ENCODE measurements at places on chromosomes 1 and 21. TPM values are rescaled to one million over a fixed set of nuclear protein-coding genes. Genes with fewer than 3 reads are reported as not detected.

DNA sequence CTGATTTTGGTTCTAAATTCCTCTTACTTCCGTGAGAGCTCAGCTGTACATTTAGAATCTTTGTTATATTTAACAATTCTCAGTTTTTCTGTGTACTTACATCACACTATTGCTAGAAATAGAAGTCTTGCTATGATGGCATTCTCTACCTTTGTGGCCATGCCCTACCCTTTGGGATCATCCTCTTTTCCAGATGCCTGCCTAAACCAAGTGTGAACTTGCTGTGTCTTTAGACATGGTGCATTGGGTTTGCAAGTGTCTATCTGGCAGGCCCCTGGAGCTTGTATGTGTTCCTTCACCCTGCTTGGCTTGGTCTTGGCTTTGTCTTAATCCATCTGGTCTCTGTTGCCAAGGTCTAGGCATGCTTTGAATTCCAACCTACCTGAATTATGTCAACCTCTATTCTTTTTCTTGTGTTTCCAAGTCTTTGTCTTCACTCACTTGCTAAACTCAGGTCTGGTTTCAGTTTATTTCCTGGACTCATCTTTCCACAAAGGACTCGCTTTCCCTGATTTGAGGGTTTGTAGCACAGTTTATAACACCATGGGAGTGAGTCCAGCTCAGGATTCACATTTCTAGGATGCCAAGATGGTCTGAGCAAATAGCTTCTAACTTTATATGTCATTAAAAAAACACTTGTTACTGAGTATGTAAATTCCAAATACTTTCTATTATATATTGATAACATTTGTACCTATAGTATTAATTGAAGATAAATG lies 20.6 kb upstream of the APOBEC4 start:
- H3K27ac ChIP-seq = no peak overlapping the region
- H3K27me3 ChIP-seq = no peaks in the 10 kb centered on the region
- H3K4me3 ChIP-seq = no peak overlapping the region
- DNase-seq = no peak
- no peaks in the 10 kb centered on the region for H3K4me1 ChIP-seq

- no peaks in the 10 kb centered on the region for H3K27me3 ChIP-seq
- H3K4me1 ChIP-seq = peaks cover 5% of the 10 kb centered on the region
- H3K36me3 ChIP-seq = no peaks in the 10 kb centered on the region
- no peak overlapping the region for H3K4me3 ChIP-seq
Measured at GRCh38 chr1:9901148-9902059, 8.7 kb downstream of the CTNNBIP1 start.

ANKRD13C gene
- 21.0 TPM for total RNA-seq

KRTAP12-2 gene
- total RNA-seq = 1.2 TPM

- no peak overlapping the region for H3K27ac ChIP-seq
- H3K27me3 ChIP-seq = peaks cover 3% of the 10 kb centered on the region
- H3K36me3 ChIP-seq = no peaks in the 10 kb centered on the region
Measured at GRCh38 chr21:42258885-42259407, 40.0 kb downstream of the ABCG1 start.

DNA sequence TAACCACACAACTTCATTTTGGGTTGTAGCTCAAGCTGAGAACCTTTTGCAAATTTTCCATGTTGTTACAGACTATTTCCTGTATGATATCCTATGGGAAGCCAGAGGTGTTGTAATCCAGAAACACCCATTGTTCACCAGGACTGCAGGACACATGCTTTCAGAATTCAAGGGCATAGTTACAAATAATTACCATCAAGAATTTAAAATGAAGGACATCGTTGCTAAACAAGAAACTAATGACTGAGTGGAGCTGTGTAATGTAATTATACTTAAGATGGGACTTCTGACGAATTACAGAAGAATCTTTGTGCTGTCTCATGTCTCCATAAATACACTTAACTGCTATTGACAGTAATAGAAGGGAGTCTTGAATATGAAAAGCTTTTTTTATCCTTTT lies 47.6 kb upstream of the HOOK1 start:
- H3K4me3 ChIP-seq = no peak overlapping the region
- no peak overlapping the region for H3K27ac ChIP-seq
- peaks cover 22% of the 10 kb centered on the region for H3K4me1 ChIP-seq
- H3K36me3 ChIP-seq = no peaks in the 10 kb centered on the region
- H3K27me3 ChIP-seq = peaks cover 46% of the 10 kb centered on the region
- DNase-seq = no peak

GRCh38 chr1:28195780-28196179 lies 19.3 kb upstream of the PTAFR start:
- H3K4me1 ChIP-seq = no peaks in the 10 kb centered on the region
- no peak overlapping the region for H3K27ac ChIP-seq
- H3K27me3 ChIP-seq = no peaks in the 10 kb centered on the region
- H3K36me3 ChIP-seq = peaks cover 28% of the 10 kb centered on the region

- H3K4me3 ChIP-seq = no peak overlapping the region
- H3K36me3 ChIP-seq = no peaks in the 10 kb centered on the region
Measured at GRCh38 chr1:212247179-212247721, 38.0 kb upstream of the PPP2R5A start.

CCDC27 gene
- total RNA-seq = not detected

GRCh38 chr1:90911353-90911752 lies 110.5 kb downstream of the ZNF644 start:
- no peaks in the 10 kb centered on the region for H3K27me3 ChIP-seq
- no peak overlapping the region for H3K4me3 ChIP-seq
- peaks cover 49% of the 10 kb centered on the region for H3K36me3 ChIP-seq
- DNase-seq = no peak
- H3K4me1 ChIP-seq = no peaks in the 10 kb centered on the region

DNA sequence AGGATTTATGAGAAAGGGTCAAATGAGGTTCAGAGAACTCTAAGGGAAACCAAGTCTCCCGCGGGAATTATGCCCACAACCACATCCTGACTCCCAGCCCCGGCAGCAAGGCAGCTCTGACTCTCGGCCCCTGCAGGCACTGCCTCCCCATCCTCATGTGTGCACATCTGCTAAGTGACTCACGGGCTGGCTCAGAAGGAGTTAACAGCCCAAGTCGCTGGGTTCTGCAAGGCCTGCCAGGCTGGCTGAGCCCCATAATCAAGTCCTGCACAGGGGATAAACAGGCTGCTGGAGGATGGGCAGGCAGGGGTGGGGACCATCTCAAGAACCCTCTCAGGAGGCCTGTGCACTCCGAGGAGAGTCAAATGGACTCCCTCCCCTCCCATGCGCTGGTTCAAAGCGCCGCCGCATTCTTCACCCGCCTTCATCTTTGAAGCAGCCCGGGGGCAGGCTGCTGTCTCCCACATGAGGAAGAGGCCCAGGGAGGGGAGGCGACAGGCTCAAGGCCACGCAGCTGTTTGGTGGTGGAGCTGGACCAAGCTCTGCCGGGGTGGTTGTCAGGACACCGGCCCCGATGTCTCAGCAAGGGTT lies 344.3 kb downstream of the MATN1 start:
- no peaks in the 10 kb centered on the region for H3K36me3 ChIP-seq
- no peaks in the 10 kb centered on the region for H3K27me3 ChIP-seq
- no peak overlapping the region for H3K4me3 ChIP-seq
- peak; percentile 46 for DNase-seq
- peak overlapping the region; percentile 47 for H3K27ac ChIP-seq
- no peaks in the 10 kb centered on the region for H3K4me1 ChIP-seq

- no peaks in the 10 kb centered on the region for H3K36me3 ChIP-seq
- no peak for DNase-seq
- H3K27ac ChIP-seq = no peak overlapping the region
- no peak overlapping the region for H3K4me3 ChIP-seq
Measured at GRCh38 chr1:177571485-177572076, 398.3 kb downstream of the SEC16B start.

DNA sequence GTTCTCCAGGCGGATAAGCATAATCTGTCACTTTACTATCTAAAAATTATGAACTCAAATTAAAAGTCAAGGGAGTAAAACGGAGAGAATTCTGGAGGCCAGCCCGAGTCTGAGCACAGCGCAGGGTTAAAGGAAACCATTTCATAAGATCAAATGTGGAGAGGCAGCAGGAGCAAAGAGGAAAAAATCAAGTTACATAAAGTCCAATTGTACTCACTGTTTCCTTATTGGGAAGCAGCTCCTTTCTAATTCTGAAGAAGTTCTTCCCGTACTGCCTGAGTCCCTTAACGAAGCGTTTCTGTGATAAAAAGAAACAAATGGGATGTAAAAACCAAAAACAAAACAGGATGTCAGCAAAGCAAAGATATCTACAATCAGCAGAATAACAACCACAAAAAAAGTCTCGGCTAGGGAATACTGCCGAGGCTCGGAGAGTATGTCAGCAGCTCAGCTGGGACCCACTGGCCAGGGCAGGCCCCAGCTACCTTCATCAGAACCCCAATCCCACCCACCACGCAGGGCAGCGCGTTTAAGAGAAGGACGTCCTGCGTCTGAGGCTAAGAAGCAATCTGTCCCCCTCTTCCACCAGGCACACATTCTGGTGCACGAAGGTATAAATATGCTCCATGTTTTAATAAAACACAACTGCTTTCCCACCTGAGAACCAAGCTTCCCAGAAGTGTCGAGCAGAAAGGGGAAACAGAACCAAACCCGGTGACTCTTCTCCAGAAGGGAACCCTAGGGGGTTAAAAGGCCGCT lies 104.8 kb downstream of the SLC45A1 start:
- DNase-seq = no peak
- no peaks in the 10 kb centered on the region for H3K27me3 ChIP-seq
- peak overlapping the region; percentile 87 for H3K4me3 ChIP-seq
- peaks cover 43% of the 10 kb centered on the region for H3K36me3 ChIP-seq

GRCh38 chr1:63214553-63214952 lies 107.8 kb upstream of the FOXD3 start:
- DNase-seq = no peak
- H3K36me3 ChIP-seq = no peaks in the 10 kb centered on the region
- H3K4me3 ChIP-seq = no peak overlapping the region
- no peaks in the 10 kb centered on the region for H3K4me1 ChIP-seq
- no peaks in the 10 kb centered on the region for H3K27me3 ChIP-seq
- no peak overlapping the region for H3K27ac ChIP-seq

DNA sequence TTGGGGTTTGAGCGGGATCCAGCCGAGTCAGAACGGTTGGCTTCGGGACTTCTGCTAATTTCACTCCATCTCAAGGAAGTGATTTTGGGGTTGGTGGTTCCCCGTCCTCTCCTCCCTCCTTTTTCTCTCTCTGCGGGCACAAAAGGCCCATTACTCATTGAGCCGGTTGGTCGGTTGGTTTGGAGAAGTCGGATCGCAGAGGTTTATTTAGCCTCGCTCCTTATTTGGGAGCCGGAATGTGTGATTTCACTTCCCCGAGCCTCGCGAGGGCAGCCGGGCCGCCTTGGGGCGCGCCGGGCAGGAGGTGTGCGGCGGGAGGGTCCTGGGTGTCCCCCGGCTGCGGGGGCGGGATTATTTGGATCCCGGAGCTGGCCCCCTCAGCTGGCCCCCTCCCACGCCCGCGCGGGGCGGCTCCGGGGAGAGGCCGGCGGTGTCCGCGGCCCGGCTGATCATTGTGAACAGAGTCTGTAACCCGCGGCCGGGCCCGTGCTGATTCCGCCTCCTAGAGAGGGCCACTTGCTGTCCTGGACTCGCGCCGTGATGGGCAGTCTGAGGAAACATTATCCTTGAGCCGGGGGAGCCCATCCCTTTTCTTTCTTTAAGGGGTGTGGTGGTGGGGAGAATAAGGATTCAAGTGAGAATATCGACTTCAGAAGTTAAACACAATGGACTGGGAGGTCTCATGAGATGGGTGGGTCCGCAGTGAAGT lies 1.2 kb downstream of the MAPKAPK2 start:
- H3K27ac ChIP-seq = peak overlapping the region; percentile 76
- H3K36me3 ChIP-seq = no peaks in the 10 kb centered on the region
- peaks cover 19% of the 10 kb centered on the region for H3K4me1 ChIP-seq
- peak overlapping the region; percentile 93 for H3K4me3 ChIP-seq
- peak; percentile 83 for DNase-seq
- H3K27me3 ChIP-seq = peaks cover 36% of the 10 kb centered on the region

- no peak overlapping the region for H3K27ac ChIP-seq
- no peak overlapping the region for H3K4me3 ChIP-seq
- H3K36me3 ChIP-seq = peaks cover 13% of the 10 kb centered on the region
Measured at GRCh38 chr1:81912383-81912782, 111.6 kb downstream of the ADGRL2 start.

Measured in endodermal cell (in vitro differentiated cells).